Activated naive CD8-positive, alpha-beta T cell treated with anti-CD3 and anti-CD28 coated beads for 36 hours (primary cell): ENCODE measurements at places on chromosomes 2 and 18.
A peak's percentile ranks its signal among the peaks of the same experiment; 100 is the strongest.

- no peak for DNase-seq
Measured at GRCh38 chr2:203492965-203493364, 42.1 kb downstream of the RAPH1 start.

DNA sequence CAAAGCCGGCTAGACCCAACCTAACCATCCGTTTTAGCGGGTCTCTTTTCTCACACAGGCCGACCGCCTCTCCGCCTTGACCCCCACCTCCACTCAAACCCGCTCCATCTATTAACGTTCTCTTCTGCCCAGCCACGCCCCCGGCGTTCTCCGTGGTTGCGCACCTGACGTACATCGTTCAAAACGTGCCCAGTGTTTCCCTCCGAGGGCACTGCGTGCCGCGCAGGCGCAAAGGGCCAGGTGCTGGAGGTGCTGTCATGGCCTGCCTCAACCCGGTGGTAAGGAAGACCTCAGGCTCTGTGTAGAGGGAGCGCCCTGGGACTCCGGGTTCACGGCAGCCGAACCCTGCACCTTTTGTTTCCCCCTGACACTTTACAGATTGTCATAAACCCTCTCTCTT is at the start of gene GTF2A1L:
TSS of gene GTF2A1L (plus strand) at position 239 of the 400 bp plus-strand sequence. CDS start at position 258, 19 bp downstream.
- no peak for DNase-seq

DNA sequence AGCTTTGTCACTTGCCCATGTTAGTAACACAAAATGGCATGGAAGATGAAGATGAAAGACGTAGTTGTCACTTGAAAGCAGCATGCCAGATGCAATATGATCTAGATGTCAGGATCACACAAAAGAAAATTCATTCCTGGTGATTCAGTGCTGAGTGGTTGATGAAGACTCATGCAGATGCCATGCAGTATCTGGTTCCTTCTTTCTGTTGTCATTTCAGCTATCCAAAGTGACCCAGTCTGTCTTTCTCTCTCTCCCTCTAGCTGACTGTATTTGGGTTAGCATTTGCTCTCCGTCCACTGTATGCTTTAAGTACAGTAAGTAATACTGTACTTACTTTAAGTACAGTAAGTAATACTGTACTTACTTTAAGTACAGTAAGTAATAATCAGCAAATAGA is 50.4 kb downstream of the TTN start:
- DNase-seq, result no peak

DNA sequence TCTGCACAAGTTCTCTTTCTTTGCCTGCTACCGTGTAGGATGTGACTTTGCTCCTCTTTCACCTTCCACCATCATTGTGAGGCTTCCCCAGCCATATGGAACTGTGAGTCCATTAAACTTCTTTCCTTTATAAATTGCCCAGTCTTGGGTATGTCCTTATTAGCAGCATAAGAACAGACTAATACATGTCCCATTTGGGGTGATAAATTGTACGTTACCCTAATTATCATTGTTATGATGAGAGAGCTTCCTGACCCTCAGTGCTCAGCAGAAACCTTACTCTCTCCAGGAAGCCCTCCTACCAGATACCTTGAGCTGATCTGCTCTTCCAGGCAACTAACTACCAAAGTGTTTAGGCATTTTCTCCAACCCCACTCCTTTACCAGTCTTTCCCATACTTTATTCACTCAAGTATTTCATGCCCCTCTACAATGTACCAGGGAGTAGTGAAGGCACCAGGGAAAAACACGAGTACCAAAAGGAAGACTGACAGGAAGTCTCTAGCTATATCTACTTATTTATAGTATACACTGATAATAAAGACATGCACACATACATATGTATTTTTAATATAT is 196.2 kb downstream of the MYCN start:
- DNase-seq, result no peak

GRCh38 chr2:95578539-95578938 is 13.3 kb upstream of the TRIM43 start:
- no peak for DNase-seq

DNA sequence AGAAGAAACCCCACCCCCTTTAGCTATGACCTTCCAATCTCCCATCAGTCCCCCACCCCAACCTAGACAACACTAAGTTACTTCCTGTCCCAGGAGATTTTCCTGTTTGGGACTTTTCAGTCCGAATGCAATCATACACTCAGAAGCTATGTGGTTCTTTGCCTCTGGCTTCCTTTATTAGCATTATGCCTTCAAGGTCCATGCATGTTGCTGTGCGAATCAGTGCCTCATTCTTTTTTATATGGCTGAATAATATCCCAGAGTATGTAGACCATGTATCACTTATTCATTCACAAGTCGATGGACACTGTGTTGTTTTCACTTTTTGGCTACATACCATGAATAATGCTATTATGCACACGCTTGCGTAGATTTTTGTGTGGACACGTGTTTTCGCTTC is 292.1 kb upstream of the HDAC4 start:
- DNase-seq, result no peak

DNA sequence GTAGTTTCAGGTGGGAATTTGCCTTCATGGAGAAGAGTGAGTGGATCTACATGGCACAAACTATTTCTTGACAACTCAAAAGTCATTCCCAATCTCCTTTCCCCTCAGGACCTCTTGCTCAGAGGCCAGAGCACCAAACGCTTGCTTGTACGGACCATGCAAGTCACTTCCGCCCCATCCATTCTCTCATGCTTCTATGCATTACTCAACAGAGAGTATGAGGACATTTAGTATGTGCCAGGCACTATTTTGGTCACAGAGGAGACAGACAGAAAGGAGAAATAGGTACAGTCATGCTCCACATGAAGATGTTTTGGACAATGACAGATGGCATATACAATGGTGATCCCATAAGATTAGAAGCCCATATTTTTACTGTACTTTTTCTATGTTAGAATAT is 117.5 kb downstream of the ACTR3 start:
- DNase-seq, result no peak

GRCh38 chr2:181788897-181789555 is 102.5 kb upstream of the ITPRID2 start:
- no peak for DNase-seq

DNA sequence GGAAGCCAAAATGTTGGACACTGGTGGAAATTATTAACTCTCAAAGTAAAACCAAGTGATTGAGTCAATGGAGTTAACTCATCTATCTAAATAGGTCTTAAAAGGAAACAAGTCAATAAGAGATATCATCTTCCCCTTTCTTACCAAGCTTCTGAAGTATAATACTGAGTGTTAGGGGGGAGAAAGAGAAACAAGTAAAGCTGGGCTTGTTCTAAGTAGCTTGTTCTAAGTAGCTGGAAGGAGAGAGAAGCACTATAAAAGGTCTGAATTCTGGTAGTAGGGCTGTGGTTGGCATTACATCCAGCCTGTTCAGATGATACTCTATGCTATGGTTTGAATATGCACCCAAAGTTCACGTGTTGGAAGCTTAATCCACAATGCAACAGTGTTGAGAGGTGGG is 26.8 kb downstream of the YES1 start:
- no peak for DNase-seq

- DNase-seq, result no peak
Measured at GRCh38 chr2:100166701-100167100, 24.3 kb upstream of the AFF3 start.

- DNase-seq, result no peak
Measured at GRCh38 chr2:190468814-190469569, 60.8 kb downstream of the MFSD6 start.

- peak; percentile 61 for DNase-seq
Measured at GRCh38 chr2:143259368-143259958, 130.2 kb downstream of the ARHGAP15 start.

- DNase-seq, result no peak
Measured at GRCh38 chr2:239360421-239361310, 40.2 kb downstream of the HDAC4 start.

GRCh38 chr18:11688972-11689668 is at the start of gene GNAL:
TSS of gene GNAL (plus strand) at chr18:11689264. CDS start at chr18:11689564, 300 bp downstream.
- peak; percentile 67 for DNase-seq

- DNase-seq, result no peak
Measured at GRCh38 chr18:72160510-72161445, 383.4 kb downstream of the CBLN2 start.

GRCh38 chr2:233439191-233439590 is 84.9 kb downstream of the DGKD start:
- no peak for DNase-seq

DNA sequence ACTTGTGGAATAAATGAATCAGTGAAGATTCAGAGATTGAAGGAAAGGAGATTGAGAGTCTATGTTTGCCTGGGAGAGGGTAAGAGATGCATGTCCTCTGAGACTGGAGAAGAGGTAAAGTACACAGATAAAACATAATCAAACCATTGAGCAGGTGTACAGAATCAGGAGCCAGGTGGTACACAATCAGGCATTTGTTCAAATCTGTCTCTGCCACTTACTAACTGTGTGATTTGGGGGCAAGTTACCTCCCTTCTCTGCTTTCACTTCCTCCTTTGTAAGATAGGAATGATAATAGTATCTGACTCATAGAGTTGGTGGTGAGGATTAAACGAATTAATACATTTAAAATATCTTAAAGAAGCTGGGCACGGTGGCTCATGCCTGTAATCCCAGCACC is 94.0 kb downstream of the CDK15 start:
- no peak for DNase-seq

DNA sequence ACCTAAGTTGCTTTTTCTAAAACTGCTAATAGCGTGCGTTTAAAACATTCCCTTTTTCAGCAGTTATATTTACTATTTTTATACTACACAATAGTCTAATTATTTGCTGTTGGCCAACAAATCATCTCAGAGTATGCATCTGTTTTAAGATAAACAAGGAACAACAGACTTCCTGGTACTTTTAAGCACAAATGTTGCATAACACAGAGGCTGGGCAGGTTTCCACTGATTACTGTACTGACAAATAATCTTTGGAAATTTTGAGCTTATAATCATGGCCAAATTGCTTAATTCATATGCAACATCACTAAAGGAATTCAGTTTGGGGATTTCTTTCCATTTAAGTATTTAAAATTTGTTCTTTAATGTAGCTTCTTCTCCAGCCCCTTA is 737.4 kb upstream of the SALL3 start:
- DNase-seq, result no peak

- DNase-seq, result no peak
Measured at GRCh38 chr2:40953341-40953740, 501.5 kb upstream of the SLC8A1 start.

GRCh38 chr2:23639406-23639982 is 254.5 kb downstream of the KLHL29 start:
- DNase-seq, result no peak

DNA sequence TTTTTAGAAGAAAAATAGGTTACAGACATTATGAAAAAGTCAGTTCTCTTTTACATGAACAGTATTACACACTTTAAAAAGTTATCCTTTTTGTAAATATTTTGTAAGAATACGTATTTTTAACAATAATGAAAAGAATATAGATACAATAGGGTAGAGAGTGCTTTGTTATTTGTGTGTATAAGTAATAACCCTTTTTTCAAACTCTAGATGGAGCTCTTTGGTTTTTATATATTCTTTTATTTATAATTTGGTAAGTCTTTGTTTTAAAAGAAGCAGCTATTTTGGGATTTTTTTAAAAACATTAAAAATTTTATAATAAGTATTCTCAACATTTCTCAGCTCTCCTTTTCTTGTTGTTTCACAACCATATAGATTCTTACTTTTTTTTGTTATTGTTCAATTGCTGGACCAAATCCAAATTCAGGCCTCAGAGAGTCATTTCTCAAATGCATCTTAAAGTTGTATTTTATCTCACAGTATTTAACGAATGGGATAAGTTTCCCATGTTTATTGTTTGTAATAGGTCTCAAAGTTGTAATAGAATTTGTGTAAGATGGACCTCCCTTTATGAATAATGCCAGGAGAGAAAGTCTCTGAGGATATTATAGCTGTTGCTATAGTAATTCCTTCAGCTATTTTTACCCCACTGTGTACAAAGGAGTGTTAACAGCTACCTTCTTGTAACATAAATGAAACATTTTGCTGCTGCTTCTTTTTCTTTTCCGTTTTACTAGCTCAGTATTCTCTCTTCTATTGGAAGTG is 46.4 kb downstream of the ACYP2 start:
- DNase-seq, result no peak

DNA sequence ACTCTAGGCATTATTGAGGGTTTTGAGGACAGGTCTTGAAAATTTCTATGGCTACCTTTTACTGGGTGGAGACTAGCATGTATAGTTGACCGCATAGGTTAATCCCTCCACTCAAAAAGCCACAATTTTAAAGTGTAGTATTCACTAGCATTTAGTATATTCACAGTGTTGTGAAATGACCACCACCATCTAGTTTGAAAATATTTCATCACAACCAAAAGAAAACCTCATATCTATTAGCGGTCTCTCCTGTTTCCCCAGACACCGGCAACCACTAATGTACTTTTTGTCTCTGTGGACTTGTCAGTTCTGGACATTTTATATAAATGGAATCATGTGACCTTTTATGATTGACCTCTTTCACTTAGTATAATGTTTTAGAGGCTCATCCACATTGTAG is 53.9 kb downstream of the MSH2 start:
- DNase-seq, result no peak

DNA sequence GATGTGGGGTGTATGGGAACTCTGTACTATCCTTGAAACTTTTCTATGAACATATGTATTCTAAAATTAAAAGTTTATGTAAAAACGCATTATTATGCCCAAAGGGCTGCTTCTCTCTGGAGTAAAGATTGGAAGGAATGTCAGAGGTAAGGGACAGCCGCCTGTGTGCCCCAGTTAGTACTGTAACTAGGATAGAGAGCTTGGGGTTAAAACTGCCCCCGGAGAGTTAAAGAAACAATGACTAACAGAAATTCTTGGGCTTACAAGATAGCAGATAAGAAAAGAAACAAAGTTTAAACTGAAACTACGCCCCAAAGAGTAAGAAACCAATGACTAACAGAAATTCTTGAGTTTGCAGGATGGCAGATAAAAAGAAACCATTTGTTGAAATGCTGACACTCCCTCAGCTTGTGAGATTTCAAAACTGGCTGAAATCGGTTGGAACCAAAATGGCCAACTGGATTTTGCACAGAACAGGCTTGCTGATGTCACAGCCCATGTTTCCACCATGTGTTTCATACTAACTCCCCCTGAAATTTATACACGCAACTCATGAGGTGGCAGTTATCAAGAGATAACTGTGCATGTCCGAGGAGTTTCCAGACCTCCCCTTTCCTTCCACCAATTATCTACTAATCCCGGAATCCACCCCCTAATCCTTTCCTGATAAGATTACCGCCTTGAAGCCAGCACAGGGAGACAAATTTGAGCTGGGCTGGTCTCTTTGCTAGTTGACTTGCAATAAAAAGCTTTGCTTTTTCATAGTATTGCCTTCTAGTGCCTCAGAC is 8.7 kb upstream of the TXNDC2 start:
- no peak for DNase-seq

GRCh38 chr18:77019641-77020040 is 112.9 kb downstream of the MBP start:
- no peak for DNase-seq
